Activated CD4-positive, alpha-beta T cell treated with anti-CD3 and anti-CD28 coated beads for 1 hour (primary cell): ENCODE measurements at places on chromosomes 5 and 9.

DNA sequence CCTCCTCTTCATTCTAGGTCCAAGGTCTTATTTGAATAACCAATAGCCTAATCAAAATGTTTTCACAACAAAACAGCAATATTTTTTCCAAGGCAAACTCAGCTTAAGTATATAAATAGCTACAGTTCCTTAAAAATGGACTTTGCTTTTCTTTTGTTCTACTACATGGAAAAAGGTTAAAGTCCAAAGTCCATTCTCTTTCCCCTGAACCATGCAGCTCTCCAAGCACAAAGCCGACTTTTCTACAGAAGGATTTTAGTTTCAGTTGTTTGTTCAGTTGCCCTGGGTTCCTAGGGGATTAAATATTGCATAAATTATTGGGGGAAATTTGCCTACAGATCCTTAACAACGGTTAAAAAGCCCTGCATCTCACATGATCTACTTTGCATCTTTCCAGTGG, 677.0 kb upstream of the KLF4 start:
- DNase-seq, result no peak

DNA sequence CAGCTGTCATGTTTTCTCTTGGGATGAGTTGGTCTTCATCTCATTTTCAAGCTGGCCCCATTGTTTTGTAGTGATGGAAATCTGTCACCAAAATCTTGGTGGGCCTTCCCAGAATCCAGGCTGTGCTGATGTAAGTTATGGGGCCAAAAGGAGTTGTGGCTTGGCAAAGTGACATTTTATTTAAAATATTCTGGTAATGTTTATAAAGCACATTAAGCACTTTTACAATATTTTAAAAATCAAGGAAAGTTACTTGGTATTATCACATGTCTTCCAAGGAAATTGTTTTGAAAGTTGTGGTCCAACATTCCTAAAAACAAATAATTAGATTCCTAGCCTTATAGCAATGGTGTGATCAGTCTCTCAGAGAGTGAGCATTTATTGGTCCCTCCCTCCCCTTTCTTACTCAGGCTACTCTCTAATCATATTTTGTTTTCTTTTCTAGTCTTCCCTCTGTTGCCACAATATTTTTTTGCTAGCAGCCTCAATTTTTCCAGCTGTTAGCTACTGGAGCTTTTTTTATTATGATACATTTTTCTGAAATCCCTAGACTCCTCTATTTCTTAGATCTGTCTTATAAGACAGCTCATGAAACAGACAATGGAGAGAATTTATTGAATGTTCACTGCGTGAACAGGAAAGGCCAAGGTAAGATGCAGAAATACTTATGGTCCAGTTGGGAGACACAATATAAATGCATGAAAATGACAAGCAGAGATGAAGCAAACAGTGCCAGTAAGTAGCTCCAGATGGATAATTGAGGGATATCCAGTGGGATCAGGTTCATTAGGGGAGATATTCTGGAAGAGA, 408.1 kb upstream of the ZNF608 start:
- DNase-seq, result no peak

DNA sequence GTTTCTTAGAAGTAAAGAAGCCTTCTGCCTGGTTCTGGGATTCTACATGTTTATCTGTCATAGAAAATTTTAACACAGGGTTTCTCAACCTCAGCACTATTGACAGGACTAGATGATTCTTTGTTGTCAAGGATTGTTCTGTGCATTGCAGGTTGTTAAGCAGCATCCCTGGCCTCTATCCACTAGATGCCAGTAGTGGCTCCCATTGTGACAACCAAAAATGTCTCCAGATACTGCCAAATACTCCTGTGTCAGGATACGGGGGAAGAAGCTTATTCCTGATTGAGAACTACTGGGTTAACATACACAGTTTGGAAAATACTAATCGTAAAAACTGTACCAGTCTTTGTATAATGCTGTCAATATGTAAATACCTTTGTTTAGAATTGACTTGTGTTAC, 167.1 kb downstream of the NIPBL start:
- DNase-seq, result no peak

- DNase-seq, result no peak
These were observed 12.1 kb upstream of the DIPK1B start for GRCh38 chr9:136700304-136700703.

DNA sequence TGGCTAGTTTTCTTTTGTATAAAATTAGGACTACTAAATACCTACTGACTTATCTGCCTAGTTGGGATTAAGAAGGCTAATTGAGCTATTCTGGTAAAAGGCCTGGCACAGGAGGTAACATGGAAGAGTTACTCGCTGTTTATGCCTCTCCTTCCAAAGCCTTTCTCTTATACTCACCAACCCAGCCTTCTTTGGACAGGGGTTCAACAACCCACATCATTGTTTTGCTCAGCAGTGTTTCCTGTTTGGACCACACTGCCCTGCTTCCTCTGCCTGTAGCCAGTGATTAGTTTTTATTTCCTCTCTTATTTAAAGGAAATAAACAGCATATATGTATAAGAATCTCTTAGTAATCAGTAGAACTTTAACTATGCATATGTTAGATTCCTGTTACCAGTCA, 85.1 kb upstream of the TLX3 start:
- DNase-seq, result no peak

DNA sequence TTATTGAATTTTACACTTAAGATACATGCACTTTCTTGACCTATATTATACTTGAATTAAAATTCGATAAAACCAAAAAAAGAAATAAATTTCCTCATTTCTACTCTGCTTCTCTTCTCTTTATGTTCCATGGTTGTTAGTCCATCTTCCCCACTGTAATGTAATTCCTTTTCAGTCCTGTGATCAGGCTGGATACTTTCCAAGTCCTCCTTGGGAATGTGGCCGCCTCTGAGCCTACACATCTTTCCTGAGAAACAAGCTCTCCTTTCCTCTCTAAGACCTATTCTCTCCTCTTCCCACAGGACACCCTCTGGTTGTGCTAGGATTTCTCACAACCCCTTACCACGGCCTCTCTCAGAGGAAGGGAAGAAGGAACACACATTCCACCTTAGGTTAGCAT, 285.1 kb downstream of the DNAH5 start:
- no peak for DNase-seq

DNA sequence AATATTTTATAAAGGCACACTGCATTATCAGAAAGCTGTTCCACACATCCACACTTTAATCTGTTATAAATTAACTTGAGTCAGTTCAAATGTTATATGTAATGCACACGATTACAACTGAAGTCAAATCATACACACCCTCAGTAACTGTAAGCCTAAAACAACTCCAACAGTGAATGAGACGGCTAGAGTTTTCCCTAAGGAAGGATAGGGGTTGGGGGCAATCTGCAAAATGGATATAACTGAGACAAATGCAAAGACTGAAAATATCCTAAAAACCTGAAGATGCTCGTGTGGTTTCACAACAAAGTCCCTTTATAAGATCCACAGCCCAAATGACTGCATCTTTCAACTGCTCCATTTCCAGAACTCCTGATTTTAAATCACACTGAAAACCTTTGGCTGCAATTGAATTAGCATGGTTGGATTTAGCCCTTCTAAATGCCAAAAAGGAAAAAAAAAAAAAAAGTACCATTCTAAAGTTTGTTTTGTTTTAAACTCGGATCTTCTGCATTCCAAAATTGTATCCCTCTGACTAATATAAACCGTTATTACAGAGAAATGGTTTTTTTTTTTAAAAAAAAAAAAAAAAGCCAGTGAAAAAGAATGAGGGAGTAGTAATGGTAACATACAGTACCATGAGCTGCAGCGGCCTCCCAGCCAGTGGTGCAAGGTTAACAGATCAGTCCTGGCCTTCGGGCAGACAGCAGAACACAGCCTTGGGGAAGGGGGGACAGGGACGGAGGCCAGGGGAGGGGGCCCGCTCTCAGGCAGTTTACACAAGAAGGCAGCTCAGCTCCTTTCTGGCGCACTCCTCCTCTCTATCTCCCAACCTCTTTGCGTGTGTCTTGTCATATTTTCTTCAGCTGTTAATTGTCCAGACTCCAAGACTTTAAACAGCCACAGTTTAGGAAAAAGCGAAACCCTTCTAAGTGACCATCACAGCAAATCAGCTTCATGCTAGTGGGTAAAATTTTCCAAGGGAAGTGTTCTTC, 166.1 kb downstream of the BNC2 start:
- no peak for DNase-seq

DNA sequence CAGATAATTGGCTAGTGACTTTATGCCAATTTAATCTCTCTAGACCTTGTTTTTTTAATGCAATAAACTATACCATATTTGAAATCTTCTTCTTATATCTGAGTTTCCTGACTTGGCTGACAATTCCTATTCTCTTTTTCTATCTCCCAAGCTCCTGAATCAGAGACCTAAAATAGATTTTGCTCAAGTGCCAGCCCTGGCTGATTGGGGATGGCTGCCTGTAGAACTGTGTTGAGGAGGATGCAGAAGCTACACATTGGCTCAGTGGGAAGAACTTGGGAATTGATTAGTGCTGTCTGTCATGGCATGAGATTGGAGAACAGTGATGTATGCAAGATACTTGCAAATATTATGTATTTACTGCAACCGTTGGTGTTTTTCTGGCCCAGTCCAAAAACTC, 132.8 kb downstream of the INSYN2B start:
- DNase-seq, result no peak

GRCh38 chr9:129245276-129245675, 67.2 kb upstream of the IER5L start:
- no peak for DNase-seq

DNA sequence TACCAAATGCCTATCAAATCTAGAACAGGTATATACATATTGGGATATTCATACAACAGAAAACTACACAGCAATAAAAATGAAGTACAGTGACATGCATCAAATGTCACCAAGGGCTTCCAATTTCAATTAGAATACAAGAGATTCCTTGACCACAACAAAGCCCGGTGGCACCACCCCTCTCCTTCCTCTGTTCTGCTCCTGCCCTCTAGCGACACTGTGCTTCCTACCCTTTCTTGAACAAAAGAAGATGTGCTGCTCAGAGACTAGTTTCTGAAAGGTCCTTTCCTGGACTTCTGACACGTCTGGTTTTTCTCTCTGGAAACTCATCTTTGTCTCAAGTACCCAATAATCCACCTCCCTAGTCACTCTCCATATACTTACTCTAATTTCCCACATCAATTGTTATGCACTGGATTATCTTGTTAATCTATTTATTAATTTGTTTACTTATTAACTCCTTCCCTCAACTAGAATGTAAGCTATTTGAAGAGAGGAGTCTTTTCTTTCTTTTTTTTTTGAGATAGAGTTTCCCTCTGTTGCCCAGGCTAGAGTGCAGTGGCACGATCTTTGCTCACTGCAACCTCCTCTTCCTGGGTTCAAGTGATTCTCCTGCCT, 70.4 kb upstream of the CTSV start:
- no peak for DNase-seq

DNA sequence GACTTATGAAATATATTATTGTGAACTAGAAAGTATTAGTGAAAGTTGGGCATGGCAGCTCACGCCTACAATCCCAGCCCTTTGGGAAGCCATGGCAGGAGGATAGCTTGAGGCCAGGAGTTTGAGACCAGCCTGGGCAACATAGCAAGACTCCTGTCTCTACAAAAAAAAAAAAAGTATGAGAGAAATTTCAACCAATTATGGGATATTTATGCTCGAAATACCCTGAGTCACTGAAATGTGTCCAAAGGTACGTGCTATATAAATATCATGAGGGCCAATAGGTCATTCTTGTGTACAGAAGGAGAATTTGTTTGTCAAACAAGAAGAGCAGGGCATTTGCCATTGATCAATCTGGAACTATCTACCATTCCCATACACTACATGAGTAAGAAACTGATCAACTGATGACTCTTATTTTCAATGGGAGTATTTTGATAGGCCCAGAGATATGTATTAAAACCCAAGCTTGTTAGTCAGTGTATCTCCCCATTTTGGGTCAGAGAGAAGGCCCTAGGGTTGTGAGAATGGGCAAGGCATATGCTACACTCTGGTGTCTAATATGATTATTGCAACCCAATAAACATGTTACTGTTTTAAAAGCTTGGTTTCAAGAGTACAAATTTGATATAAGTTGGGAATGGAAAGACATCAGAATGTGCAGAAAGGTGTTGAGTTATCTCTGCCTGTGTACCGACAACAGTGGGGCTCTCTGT, 21.7 kb upstream of the HOMER1 start:
- DNase-seq, result no peak

DNA sequence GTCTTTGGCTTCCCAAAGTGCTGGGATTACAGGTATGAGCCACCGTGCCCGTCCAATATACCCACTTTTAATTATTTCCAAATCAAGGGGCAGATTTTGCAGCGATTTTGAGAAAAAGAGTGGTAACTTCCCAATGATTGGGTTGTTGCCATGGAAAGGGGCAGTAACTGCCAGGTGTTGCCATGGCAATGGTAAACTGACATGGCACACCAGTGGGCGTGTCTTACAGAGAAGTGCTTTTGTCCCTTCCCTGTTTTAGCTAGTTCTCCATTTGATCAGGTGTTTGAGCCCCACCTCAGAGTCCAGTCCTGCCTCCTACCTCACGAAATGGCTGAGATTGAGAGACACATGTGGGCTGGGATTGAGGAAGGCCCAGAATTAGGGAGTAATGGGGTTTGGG, 86.3 kb upstream of the IER5L start:
- no peak for DNase-seq
